ENCODE measurements at places on chromosomes 6 and 20.

GRCh38 chr20:48242623-48243022, 457.3 kb upstream of the SULF2 start:
- DNase-seq = no peak

GRCh38 chr20:53639647-53640440, 46.2 kb upstream of the ZNF217 start:
- no peak for DNase-seq

DNA sequence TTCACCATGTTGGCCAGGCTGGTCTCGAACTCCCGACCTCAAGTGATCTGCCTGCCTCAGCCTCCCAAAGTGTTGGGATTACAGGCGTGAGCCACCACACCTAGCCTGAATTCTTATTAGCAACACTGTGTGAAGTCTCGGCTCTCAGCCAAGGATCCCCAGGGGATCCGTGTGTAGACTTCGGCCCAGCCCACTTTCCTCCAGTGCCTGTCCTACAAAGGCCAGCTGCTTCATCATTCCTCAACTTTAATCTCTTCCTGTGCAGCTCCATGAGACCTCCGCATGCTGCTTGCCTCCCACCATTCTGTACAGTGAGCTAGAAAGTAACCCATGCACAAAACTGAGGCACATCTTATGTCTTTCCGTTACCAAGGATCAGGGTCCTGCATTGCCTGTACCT, 71.8 kb downstream of the SAMD3 start:
- DNase-seq = no peak

GRCh38 chr20:33418033-33418432, 16.7 kb upstream of the CDK5RAP1 start:
- no peak for DNase-seq

DNA sequence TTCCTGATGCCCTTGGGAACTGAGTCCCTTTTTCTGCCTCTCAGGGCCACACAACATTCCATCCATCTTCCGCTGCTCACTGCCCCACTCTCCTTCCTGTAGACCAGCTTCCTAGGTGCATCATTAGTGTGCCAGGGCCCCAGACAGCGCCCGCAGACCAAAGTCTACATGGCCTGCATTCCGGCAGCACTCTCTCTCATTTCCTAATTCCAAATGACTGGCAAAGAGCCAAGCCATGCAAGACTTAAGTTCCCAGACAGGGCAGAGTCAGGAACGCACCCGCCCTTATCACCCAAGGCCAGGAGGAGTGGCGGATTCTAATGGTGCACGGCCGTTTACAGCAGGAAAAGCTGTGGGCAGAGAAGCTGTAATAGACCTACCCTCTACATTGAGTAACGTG, 159.8 kb upstream of the ARID1B start:
- DNase-seq = peak; percentile 54

DNA sequence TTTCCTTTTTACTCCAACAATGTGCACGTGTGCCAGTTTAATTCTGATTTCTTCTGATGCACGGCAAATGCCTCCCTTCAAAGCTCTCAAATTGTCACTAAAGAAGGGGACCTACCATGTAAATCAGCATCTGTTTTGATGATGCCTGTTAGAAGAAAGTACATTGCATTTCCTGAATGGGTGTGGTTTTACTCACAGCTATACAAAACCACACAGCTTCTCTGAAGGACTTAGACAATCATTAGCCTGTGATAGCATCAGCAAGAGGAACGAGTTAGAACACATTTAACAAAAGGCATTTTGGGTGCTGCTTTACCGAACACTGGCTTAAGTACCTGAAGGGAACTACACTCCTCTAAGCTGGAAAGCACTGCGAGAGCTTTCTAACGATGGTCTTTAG, 109.4 kb downstream of the ATXN1 start:
- no peak for DNase-seq

- DNase-seq = no peak
Measured at GRCh38 chr20:12414446-12415274, 497.0 kb downstream of the BTBD3 start.

DNA sequence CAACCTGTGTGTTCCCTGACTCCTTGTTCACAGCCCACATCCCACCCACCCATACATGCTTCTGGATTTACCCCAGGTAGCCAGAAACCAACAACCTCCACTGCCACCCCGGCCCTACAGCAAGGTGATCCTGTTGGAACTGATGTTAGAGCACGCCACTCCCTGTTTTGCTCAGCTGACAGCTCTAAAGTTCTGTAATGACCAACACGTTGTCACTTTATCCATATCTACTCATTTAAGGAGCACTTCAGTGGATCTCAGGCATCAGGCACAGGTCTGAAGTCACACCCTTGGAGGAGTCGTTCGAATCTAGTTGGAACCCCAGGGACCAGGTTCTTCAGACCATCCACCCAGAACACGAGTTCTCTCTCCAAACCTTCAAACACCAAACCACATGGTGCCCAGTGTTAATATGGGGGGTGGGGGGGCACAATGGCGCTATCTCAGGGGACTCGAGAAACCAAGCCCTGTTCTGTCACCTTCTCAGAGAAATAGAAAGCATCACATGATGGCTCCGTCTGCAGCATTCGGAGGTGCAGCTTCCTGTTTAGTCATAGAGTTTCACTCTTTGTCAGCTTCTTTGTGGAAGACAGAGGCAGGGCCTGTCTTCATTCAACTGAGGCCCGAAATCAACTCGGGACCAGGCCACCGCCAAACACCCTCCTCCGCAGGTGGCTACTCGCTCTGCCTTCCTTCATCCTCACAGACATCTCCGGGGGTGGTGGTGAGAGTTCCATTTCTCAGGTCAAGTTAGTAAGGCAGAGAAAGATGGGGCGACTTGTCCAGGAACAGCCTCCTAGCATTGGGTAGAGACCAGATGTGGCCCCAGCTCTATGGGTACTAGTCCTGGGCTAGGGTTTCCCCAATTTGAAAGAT, 142.2 kb downstream of the NFATC2 start:
- no peak for DNase-seq

- no peak for DNase-seq
Measured at GRCh38 chr6:44407951-44408670, 20.6 kb downstream of the CDC5L start.

DNA sequence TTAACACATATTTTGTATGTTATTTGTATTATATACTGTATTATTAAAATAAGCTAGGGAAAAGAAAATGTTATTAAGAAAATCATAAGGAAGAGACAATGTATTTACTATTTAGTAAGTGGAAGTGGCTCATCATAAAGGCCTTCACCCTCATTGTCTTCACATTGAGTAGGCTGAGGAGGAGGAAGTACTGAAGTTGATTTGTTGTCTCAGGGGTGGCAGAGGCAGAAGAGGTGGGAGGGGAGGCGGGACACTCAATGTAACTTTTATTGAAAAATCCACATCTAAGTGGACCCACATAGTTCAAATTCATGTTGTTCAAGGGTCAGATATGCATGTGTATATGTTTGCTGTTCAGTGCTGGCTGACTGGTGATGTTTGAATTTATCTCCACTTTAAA, 210.2 kb upstream of the CITED2 start:
- no peak for DNase-seq
